ENCODE measurements at places on chromosomes 2 and 18.

DNA sequence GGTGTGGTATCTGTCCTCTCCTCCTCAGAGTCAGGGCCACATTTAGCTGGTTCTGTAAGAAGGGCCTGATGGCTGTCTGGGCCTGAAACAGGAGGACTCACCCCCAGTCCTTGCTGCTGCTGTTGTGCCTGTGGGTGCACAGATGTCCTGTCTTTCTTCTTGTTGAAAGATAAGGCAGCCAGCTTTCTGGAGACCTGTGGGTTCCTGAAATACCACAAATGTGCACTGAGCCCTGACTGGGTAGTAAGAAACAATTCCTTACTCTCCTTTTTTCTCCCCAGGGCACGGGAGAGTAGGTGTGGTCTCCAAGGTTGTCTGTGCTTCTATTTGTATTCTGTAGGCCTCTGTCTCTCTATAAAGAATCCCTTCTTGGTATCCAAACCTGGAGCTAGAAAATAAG is 96.2 kb upstream of the DLX2 start:
- DNase-seq, result no peak

GRCh38 chr2:31014516-31014915 is 123.7 kb downstream of the GALNT14 start:
- no peak for DNase-seq

DNA sequence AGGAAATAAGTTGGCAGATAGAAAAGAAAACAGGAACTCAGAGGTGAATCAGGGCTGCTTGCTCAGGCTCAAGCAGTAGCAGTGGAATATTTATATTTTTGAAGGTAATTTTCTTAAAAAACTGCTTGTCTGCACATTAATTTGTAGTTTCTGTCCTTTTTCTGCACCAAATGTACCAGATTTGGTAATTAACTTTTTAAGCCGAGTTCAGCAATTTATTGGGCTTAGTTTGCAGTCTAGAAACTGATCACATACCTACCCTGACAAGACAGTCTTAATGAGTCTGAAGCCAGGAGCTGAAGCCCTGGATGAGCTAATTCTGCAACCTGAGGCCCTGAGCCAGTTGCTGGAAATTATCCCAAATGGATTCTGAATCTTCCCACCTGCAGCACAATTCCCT is 647.0 kb downstream of the TDRD15 start:
- DNase-seq, result no peak

DNA sequence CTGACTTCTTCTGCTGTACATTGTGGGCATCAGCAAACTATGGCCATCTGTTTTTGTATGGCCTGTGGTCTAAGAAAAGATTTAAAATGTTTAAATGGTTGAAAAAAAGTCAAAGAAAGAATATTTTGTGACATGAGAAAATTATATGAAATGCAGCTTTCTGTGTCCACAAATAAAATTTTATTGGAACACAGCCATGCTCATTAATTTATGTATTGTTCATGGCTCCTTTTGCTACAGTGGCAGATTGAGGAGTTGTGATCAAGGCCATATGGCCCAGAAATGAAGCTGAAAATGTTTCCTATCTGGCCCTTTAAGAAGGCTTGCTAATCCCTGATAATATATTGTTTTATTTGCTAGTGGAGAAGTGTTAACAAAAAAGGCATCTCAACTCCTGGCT is 162.0 kb downstream of the SLC4A3 start:
- no peak for DNase-seq

- no peak for DNase-seq
These were observed 941 bp upstream of the MPPE1 start for GRCh38 chr18:11909061-11909455.

- DNase-seq, result no peak
These were observed 127.1 kb downstream of the DSC3 start for GRCh38 chr18:30915336-30915988.

- no peak for DNase-seq
These were observed 59.8 kb downstream of the ITGA4 start for GRCh38 chr2:181516992-181517391.

DNA sequence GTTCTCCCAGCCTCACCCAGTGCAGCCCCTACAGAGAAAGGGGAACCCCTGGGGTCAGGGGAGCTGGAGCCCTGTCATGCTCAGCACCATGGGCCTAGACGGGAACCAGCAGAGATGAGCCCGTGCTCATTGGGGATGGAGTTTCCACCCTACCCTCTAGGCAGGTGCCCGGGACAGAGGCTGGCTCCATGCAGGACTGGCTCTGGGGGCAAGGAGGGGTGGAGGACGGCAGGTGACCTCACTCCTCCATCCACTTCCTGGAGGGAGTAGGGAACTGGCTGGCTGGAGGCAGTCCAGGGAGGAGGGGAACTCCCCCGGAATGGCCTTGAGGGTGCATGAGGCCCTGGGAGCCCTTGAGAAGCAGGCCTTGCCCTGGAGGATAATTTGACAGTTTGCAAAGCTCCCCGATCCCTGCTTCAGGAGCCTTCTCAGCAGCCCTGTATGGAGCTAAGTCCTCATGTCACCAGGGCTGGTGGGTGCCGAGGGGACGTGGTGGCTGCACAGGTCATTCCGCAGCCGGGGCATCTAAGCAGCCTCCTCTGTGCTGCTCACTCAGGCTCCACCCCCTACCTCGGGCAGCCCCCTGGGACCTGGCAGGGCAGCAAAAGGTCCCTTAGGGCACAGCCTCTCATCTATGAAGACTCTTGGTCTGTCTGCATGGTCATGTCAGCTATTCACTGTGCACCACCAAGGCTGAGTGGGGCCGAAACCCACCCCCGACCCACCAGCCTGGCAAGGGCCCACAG is 2.1 kb downstream of the NEURL3 start:
- no peak for DNase-seq

GRCh38 chr2:19474128-19474527 is 115.7 kb upstream of the OSR1 start:
- DNase-seq, result no peak

DNA sequence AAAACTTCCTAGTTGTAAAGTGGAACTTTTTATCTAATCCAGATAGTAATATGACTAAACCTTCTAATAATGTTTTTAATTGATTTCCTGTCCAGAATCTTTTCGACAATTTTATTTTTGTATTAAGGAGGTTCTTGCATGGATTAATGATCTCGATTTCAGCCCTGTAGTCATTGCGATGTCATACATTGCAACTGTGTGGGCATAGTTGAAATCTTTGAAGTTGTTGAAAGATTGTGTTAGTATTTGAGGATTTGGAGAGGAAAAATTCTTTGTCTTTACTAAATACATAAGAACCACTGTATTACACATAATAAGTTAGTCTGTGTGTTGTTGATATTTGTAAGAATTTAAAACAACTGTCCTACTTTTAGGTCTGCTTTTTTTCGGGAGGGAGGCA is 31.1 kb downstream of the ACSL3 start:
- DNase-seq, result no peak

DNA sequence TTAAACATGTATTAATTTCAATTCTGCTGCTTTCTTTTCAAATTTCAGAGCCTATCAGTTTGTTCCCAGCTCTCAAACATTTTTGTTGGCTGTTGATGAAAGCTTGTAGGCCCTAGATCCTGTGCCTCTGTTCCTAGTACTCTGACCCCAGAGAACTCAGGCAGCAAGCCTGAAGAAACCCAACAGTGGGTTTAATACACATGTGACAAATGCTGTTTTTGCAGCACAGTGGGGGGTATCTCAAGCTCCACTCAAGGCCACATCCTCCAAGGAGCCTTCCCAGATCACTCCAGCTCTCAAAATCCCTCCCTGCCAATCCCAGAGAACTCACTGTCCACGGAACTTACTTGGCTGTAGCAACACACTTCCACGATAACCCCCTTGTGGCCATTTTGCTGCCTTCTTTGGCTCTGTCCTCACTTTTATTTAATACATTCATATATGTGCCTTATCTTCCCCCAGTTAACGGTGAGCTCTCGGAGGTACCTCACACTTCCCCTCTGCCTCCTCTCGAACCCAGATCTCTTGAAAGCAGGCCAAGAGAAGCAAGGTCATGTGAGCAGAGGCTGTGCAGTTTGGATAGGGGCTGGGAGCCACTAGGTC is 122.4 kb downstream of the TNS1 start:
- no peak for DNase-seq

DNA sequence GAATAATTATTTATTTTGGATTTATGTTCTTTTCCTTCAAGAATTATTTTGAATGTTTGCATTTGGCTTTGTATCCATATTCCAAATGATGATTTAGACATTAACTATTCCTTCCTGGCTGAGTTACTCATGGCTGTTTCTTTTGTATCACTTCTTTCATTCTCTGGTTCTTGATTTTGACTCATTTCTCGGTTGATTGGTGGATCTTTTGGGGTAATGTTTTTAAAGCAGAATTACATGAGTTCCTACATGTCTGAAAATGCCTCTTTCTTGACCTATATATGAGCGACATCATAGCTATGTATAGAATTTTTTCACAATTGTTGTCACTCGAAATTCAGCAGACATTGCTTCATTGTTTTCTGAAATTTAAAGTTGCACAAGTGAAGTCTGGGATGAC is 39.5 kb downstream of the CYP26B1 start:
- DNase-seq, result no peak

DNA sequence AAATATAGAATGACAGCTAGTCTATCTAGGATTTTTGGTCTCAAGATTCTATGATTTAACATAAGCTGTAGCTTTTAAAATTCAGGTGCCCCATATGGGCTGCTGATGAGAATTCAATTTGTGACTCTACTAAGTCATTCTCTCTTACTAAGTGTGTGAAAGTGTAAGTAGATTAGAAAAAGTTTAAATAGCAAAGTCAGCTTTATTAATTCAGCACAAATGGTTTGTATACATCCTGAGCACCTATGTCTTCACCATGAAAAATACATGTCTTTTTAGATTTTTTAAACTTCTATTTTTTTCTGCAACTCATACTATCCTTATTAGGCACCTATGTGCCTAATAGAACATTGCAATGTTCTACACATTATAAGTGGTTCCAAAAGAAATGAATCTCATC is 157.1 kb downstream of the METTL4 start:
- no peak for DNase-seq

GRCh38 chr2:140734992-140735391 is 1395.8 kb downstream of the LRP1B start:
- DNase-seq, result peak; percentile 81

- no peak for DNase-seq
These were observed 36.8 kb upstream of the AQP4 start for GRCh38 chr18:26902291-26902690.

DNA sequence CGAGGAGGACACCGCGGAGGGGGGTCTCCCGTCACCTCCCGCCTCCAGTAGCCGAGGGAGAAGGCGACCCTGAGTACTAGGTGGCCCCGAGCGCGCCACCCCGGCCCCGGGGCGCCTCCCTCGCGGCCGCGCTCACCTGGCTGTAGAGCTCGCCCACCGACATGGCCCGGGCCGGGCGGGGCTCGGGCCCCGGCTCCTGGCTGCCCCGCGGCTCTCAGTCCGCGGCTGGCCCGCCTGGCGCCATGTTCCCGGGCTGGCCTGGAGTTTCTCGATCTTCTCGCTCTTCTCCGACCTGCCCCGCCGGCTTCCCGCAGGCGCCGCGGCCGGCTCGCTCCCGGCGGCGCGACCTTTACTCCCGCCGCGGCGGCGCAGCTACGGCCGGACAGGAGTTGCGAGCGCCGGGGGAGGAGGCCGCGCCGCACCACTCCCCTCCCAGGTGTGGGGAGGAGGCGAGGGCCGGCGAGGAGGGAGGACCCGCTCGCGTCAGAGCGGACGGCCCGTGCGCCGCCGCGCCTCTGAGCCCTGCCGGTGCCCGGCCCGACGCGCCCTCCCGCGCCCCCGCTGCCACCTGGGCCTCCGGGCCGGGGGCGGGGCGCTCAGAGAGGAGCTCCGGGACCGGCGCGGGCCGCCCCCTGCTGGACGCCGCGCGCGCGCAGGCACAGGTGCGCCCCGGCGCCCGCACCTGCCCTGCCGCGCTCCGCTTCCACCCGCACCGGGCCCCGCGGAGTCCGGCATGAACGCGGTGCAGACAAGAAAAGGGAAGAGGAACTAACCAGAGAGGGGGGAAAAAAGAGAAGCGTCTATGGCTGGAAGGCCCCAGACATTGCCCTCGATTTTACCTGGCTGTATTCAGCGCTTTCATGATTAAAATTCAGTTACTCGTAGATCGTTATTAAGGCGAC is at the start of gene MYO5B:
MYO5B (minus strand) TSS at position 517 of the 902 bp plus-strand sequence; CDS start at position 163, 354 bp downstream.
- DNase-seq, result no peak

- DNase-seq, result no peak
These were observed 67.4 kb downstream of the MEP1B start for GRCh38 chr18:32257084-32257785.

DNA sequence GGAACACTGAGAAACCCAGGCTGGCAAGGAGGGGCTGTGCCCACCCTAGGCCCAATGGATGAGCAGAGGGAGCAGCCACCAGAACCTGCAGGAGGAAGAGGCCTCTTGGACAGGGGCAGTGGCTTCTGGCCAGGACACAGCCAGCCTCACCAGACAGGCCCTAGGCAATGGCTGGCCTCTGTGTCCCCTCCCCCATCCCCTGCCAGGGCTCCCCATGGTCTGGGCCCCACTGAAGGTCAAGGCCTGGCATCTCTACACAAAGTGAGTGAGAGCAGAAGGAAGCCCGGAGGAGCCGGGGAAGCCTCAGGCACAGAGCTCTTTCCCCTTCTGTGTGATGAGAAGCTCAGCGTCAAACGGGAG is 6.3 kb downstream of the PRLH start:
- no peak for DNase-seq

- DNase-seq, result no peak
These were observed 46.8 kb downstream of the TMEM131 start for GRCh38 chr2:97948926-97949325.

DNA sequence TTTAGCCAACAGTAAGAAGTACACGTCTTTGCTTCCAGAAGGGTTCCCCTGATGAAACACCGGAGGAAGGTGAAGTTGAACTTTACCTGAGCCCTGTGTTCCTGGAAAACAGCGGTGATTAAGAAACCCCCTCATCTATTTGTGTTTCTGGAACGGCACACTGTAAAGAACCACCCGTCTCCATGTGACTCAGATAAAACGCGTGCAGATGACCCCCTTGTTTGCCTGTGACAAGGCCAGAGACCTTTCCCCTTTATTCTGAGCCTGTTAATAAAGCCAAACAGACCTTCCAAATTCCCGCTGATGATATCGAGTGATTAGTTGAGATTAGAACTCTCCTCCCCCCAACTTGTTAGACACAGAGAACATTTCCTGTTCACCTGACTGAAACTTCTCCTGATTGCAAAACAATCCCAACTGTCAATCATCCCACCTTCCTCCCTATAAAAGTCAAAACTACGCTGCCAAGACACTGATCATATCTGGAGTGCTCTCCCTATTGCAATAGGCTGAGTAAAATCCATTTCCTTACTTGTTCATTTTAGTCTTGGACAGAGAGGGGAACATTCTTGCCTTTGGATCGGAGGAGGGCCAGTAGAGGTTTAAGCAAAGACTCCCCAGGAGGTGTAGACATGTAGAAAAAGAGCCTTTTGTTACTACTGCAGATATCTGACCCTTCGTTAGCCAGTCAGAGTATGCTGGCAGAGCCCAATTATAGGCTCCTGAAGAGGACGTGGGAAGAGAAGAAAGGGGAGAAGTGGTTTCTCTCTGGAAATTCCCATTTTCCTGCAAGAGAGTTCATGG is 914 bp upstream of the IWS1 start:
- DNase-seq, result no peak

GRCh38 chr2:38293152-38293865 is 83.8 kb downstream of the ATL2 start:
- no peak for DNase-seq

- DNase-seq, result no peak
These were observed 18.0 kb downstream of the DYTN start for GRCh38 chr2:206700156-206700555.

- no peak for DNase-seq
These were observed 316.8 kb upstream of the HS6ST1 start for GRCh38 chr2:128635361-128635900.

GRCh38 chr18:67417864-67418523 is 98.5 kb downstream of the DSEL start:
- DNase-seq, result no peak

GRCh38 chr2:202911203-202911511 is 316 bp downstream of the WDR12 start:
- no peak for DNase-seq

- DNase-seq, result no peak
These were observed 93.3 kb downstream of the COL5A2 start for GRCh38 chr2:189086250-189086649.

Measured in NCI-H2081 treated with DMSO at 0.1 percent for 48 hours (cell line).